ENCODE measurements at places on chromosomes 1 and 21.

- no peak for DNase-seq
These were observed 32.9 kb upstream of the RNF187 start for GRCh38 chr1:228454238-228454637.

DNA sequence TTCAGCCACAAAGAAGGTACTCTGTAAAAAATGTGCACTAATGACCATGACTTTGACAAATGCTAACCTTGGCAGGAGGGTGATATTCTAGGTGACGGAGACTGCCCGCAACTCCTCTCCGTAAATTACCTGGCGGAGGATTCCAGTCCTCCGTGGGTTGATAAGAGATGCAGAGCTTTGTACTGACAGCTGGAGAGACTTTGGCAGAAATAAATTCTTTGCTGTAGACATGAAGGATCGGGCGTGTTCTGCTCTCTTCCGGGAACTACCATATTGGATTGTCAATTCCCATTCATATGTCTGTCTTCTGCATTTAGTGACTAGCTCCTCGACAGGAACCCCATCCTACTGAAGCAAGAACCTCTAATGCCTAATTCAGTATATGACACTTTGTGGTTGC lies 158.3 kb upstream of the KAZN start:
- DNase-seq, result no peak

GRCh38 chr1:157085421-157085820 lies 14.2 kb downstream of the ETV3L start:
- DNase-seq, result no peak

GRCh38 chr1:240706150-240706935 lies 94.4 kb upstream of the GREM2 start:
- no peak for DNase-seq

GRCh38 chr1:13622446-13622845 lies 38.8 kb downstream of the PDPN start:
- DNase-seq, result no peak

- peak; percentile 58 for DNase-seq
These were observed 6.2 kb upstream of the KCNK2 start for GRCh38 chr1:215076322-215076721.

Data from SK-N-DZ (cell line).